Stomach (tissue), 19 donors: ENCODE measurements at places on chromosomes 5 and 9. TPM values are rescaled to one million over a fixed set of nuclear protein-coding genes. Genes with fewer than 3 reads are reported as not detected.

AFAP1L1 gene
- polyA plus RNA-seq = 1.5 TPM

GMCL2 gene
- polyA plus RNA-seq = not detected

IFNK gene
- polyA plus RNA-seq = not detected

PAX5 gene
- 0.43 TPM for polyA plus RNA-seq
